Activated CD8-positive, alpha-beta memory T cell treated with anti-CD3 and anti-CD28 coated beads for 4 hours (primary cell): ENCODE measurements at places on chromosomes 4 and X.

DNA sequence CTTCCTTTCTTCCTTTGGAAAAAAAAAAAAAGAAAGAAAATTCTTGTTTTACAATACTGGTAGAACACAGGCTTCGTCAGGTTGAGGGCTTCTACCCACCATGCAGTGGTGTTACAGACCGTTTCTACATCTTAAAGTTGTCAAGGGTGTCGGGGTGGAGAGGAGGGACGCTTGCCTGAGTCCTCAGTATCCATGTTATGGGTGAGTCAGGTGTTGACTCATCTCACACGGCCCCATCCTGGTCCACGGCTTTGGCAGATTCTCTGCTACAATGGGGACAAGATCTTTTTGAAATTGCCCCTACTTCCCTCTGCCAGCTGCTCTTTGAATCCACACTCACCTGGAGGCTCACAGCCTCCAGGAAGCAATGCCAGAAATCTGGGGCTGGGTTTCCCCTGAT, 310.3 kb upstream of the ZFP42 start:
- no peak for DNase-seq

GRCh38 chr4:55431710-55432336, 36.1 kb downstream of the TMEM165 start:
- DNase-seq: no peak

DNA sequence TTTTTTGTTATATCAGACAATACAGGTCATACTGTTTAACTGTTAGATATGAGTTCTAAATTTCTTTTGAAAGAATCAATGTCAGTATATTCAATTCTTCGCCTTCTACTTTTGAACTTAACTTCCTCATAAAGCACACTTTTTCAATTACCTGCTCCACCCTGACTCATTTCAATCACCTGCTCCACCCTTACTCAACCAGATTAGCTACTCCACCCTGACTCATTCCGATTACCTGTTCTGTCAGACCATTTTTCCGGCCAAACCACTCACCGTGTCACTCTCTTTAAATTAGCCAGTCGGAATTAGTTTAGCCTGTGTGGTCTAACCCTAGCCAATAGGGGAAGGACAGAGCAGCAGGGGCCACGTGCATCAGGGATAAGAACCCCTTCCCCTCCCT, 751.8 kb upstream of the POU3F4 start:
- no peak for DNase-seq

- no peak for DNase-seq
Observed at GRCh38 chr4:74311696-74312313, 3.5 kb downstream of the EPGN start.

GRCh38 chrX:153886915-153887314, 942 bp upstream of the L1CAM start:
- no peak for DNase-seq

- DNase-seq: no peak
Observed at GRCh38 chrX:11059933-11060332, 51.2 kb upstream of the HCCS start.
